ENCODE measurements at places on chromosomes 2 and 18. TPM values are rescaled to one million over a fixed set of nuclear protein-coding genes. Genes with fewer than 3 reads are reported as not detected.

UPP2 gene
- not detected for total RNA-seq

MAL gene
- not detected for total RNA-seq

PCARE gene
- total RNA-seq = not detected

GLS gene
- 230 TPM for total RNA-seq

CEBPZOS gene
- 41.5 TPM for total RNA-seq

DCC gene
- not detected for total RNA-seq

CCDC74B gene
- 6.1 TPM for total RNA-seq

PTCD3 gene
- 78.5 TPM for total RNA-seq

MOGAT1 gene
- not detected for total RNA-seq

TMEM182 gene
- 6.3 TPM for total RNA-seq

UGT1A5 gene
- total RNA-seq = not detected

POLR1A gene
- total RNA-seq = 30.0 TPM

ARHGAP28 gene
- 0.09 TPM for total RNA-seq

ASIC4 gene
- total RNA-seq = 0.06 TPM

ACAA2 gene
- total RNA-seq = 61.2 TPM

ATP8B1 gene
- total RNA-seq = 9.9 TPM

SLC35G4 gene
- not detected for total RNA-seq

LINC00305 gene
- total RNA-seq = not detected

CPO gene
- total RNA-seq = not detected

TBR1 gene
- total RNA-seq = 0.11 TPM

MROH2A gene
- total RNA-seq = 0.32 TPM

NDC80 gene
- 16.5 TPM for total RNA-seq
